ENCODE measurements at places on chromosomes 13 and 19.

- no peak for DNase-seq
Measured at GRCh38 chr13:64718116-64718515, 2512.0 kb downstream of the PCDH9 start.

DNA sequence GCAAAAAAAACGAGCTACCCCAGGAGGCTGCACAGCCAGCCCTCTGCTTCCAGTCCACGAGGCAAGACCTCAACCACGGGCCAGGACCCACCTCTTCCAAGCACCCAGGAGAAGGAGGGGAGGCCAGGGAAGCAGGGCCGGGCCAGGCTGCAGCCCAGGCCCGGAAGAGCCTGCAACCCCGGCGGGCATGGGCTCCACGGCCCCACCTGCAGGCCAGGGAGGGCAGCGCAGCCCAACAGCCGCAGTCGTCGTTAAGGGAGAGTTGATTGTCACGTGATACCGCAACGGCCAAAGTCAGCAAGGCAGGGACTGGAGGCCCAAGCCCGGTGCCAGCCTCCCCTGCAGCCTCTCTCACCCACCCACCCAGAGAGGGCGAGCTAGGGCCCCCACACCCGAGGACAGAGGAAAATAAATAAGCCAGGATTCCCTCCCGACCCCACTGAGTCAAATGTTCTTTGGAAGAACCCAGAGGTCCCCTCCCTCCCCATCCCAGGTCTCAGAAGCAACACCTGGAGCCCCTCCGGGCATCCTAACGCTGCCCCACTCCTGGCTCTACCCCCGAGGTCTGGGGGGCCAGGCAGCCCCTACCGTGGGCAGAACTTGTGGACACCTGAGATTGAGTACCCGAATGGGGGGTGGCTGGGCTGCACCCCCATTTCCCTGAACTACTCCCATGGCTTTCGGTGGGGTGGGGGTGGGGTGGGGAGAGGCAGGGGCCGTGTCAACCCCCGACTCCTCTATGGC, 5.2 kb upstream of the REXO1 start:
- peak; percentile 83 for DNase-seq

DNA sequence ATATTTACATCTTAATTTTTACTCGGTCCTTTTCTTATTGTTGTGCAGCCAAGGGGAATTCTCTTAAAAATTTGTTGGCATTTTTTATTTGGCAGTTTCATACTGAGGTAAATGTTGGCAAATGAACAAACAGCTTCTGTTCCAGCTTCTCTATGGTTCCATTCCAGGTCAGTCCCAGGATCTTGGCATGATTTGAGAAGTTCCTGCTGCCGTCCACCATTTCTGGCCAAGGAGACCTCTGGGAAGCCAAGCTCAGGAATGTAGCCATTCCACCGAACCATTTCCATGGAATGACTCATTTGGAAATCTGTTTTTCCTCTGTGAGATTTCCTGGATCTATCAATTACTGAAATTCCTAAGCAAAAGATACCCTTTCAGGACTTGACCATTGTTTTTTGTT, 43.9 kb downstream of the SLC10A2 start:
- DNase-seq: no peak

GRCh38 chr13:21330126-21330861, 128.8 kb downstream of the ZDHHC20 start:
- DNase-seq: no peak

DNA sequence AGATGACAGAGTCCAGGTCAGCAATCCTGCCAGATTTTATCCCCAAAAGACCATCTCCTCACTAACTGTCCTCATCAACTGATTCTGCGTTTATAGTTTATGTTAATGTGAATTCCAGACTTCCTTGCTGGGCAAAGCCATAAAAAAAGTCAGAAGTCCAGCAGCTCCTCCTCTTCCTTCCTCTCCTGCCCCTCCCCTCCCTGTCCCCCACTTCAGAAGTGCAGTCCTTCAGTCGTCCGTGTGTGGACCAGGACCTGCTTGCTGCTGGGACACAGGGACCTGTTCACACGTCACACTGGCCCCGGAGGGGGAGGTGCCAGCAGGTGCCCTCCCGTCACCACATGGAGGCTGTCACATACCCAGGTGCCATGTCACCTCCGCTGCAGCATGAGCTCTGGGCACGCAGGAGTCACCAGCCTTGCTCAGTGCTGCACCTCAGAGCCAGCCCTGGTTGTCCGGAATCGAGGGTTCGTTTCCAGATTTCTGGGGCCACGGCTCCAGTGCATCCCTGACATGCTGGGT, 4.0 kb upstream of the MCF2L start:
- DNase-seq: no peak

DNA sequence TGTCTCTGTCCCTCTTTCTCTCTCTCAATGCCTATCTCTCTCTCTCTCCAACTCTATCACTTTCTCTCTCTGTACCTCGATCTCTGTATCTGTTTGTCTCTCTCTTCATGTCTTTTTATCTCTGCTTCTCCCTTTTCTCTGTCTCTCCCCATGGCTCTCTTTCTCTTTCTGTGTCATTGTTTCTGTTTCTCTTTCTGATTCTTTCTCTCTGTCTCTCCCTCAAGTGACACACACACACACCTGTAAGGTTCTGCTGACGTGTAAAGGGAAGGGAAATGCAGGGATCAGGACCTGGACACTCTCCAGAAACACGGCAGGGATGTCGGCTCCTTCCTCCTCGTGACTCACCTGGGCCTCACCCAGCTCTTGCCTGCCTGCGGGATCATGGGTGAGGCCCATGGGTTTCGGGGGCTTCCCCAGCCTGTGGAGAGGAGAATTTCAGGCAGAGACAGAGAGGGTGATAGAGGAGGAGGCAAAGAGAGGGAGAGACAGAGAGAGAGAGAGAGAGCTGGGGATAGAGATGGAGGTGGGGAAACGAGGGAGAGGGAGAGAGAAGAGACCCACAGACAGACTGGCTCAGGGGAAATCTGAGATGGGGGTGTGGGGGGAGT, 5.4 kb upstream of the PLAUR start:
- no peak for DNase-seq

- DNase-seq: no peak
Measured at GRCh38 chr13:27421101-27421871, 3.1 kb upstream of the GTF3A start.

- no peak for DNase-seq
Measured at GRCh38 chr13:61728471-61728870, 312.8 kb upstream of the PCDH20 start.

- no peak for DNase-seq
Measured at GRCh38 chr13:35159041-35159440, 217.0 kb downstream of the NBEA start.

GRCh38 chr19:40754611-40755247, 3.7 kb downstream of the SNRPA start:
- DNase-seq: no peak

GRCh38 chr13:35994131-35994966, 136.8 kb downstream of the DCLK1 start:
- no peak for DNase-seq

- no peak for DNase-seq
Measured at GRCh38 chr13:98252931-98253470, 75.9 kb upstream of the RNF113B start.

- no peak for DNase-seq
Measured at GRCh38 chr13:20400774-20401173, 124.9 kb downstream of the CRYL1 start.

- DNase-seq: no peak
Measured at GRCh38 chr13:98176777-98177608, at the start of gene RNF113B. Gene RNF113B (minus strand): TSS chr13:98177269. CDS start chr13:98177236, 33 bp downstream.

- DNase-seq: peak; percentile 89
Measured at GRCh38 chr19:8209462-8210378, 550 bp downstream of the CERS4 start.

- no peak for DNase-seq
Measured at GRCh38 chr13:40464337-40465014, 202.0 kb downstream of the FOXO1 start.

DNA sequence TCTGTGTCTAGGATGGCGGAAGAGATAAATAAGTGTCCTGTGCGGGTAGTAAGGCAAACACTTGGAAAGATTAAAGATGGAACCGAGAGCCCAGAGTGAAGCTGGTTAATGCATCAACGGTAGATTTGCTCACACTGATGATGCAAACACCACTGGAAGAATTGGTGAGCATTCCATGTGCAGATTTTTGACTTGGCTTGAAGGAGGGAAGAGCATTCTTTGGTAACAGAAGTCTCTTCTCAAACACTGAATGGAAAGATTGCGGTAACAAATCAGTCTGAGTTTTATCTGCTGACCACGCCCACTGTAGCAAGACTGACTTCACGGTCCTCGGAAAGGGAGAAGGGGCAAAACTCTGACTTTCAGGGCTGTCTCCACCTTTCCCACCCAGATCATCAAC, 112.5 kb downstream of the COL4A1 start:
- no peak for DNase-seq

GRCh38 chr19:19305696-19306095, 14.6 kb downstream of the SUGP1 start:
- DNase-seq: no peak

DNA sequence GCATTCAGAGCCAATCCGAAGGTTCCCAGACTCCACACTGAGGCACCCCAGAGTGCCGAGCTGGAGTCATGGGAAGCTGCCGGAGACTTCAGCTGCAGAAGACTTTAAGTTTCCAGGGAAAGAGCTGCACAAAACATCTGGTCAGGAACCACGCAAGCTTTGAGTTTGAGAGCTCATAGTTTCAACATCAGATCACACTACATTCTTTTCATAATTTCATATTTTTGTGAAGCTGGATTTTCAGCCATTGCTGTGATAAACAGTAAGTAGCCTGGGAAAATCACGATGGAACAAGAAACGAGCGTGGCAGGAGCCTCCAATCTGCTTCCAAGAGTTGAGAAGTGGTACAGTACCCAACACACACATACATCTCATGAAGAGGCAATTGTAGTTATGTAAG, 25.5 kb upstream of the ATP12A start:
- DNase-seq: no peak

GRCh38 chr19:3945838-3946237, 13.0 kb downstream of the NMRK2 start:
- no peak for DNase-seq

GRCh38 chr13:59280297-59280696, 883.4 kb downstream of the DIAPH3 start:
- no peak for DNase-seq

- no peak for DNase-seq
Measured at GRCh38 chr19:7874897-7875273, 695 bp upstream of the PRR36 start.

- no peak for DNase-seq
Measured at GRCh38 chr13:94028650-94029049, 450.8 kb downstream of the DCT start.

- no peak for DNase-seq
Measured at GRCh38 chr13:98026457-98026857, 73.0 kb downstream of the IPO5 start.

GRCh38 chr13:58830841-58831240, 1199.3 kb downstream of the PCDH17 start:
- DNase-seq: no peak

GRCh38 chr19:955803-956765, 28.1 kb upstream of the WDR18 start:
- no peak for DNase-seq

All from naive thymus-derived CD8-positive, alpha-beta T cell (primary cell).